Activated CD4-positive, alpha-beta T cell treated with anti-CD3 and anti-CD28 coated beads, Interleukin-2, amount 50 U/mL, for 48 hours (primary cell): ENCODE measurements at places on chromosomes 11 and 22.
A peak's percentile ranks its signal among the peaks of the same experiment; 100 is the strongest.

DNA sequence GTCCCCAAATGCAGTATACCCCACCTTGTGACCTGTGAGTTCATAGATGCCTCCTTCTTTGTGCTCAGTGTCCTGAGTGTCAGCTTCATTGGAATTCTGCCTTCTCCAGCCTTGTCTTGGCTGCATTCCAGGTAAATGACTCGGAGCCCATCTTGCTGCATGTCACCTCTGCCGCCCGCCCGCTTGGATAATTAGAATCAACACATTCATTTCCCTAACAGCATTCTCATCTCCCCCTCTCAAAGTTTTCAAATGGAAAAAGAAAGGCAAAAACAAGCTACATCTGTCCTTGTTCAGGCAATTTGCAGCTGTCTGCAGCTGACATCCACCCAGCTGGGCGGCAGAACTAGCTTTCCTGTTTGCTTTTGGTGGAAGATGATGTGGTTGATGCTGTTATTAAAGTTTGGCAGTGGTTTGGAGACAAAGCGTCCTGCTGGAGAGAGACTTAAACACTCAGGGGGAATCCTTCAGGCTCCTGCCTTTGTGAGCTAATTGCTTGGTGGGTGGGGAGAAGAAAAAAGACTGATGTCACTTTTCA is 198.8 kb upstream of the SEZ6L start:
- DNase-seq: no peak

- no peak for DNase-seq
These were observed 25.2 kb upstream of the PTPRJ start for GRCh38 chr11:47955061-47955755.

DNA sequence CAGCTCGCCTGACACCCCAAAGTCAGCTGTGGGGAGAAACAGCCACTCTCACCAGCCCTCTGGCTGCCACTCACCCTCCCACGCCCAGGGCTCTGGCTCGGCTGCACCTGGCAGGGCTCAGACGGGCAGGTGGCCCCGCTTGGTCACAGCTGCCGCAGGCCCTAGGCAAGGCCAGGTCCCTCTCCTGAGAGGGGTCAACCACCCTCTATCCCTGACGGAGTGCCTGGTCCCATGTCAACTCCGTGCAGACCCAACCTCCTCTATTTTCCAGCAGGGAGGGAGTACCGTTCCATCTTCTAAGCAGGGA is 1.9 kb downstream of the MAP4K2 start:
- DNase-seq: no peak

DNA sequence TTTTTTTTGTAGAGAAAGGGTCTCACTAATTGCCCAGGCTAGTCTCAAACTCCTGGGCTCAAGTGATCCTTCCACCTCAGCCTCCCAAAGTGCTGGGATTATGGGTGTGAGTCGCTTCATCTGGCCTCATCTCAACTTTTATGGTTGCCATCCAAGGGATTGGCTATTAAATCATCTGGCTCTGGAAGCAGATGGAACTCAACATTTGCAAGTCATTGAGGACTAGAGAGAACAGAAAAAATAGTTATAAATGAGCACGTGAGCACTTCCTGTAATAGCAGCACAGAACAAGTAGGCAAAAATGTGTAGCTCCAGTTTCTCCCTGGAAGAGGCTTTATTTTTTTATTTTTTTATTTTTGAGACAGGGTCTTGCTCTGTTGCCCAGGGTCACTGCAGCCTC is 22.3 kb upstream of the PATL1 start:
- no peak for DNase-seq

- DNase-seq: no peak
These were observed 28.8 kb downstream of the KLHL22 start for GRCh38 chr22:20466659-20467379.

GRCh38 chr11:67996622-67997474 is 7.0 kb downstream of the UNC93B1 start:
- peak; percentile 62 for DNase-seq

- DNase-seq: no peak
These were observed 101.1 kb upstream of the FAT3 start for GRCh38 chr11:92123540-92123939.

GRCh38 chr22:50169774-50170341 is 673 bp upstream of the PANX2 start:
- DNase-seq: peak; percentile 68

GRCh38 chr22:30479981-30480380 is 8.2 kb upstream of the SEC14L3 start:
- DNase-seq: no peak

- no peak for DNase-seq
These were observed 7.4 kb upstream of the SLC22A12 start for GRCh38 chr11:64583296-64584262.

DNA sequence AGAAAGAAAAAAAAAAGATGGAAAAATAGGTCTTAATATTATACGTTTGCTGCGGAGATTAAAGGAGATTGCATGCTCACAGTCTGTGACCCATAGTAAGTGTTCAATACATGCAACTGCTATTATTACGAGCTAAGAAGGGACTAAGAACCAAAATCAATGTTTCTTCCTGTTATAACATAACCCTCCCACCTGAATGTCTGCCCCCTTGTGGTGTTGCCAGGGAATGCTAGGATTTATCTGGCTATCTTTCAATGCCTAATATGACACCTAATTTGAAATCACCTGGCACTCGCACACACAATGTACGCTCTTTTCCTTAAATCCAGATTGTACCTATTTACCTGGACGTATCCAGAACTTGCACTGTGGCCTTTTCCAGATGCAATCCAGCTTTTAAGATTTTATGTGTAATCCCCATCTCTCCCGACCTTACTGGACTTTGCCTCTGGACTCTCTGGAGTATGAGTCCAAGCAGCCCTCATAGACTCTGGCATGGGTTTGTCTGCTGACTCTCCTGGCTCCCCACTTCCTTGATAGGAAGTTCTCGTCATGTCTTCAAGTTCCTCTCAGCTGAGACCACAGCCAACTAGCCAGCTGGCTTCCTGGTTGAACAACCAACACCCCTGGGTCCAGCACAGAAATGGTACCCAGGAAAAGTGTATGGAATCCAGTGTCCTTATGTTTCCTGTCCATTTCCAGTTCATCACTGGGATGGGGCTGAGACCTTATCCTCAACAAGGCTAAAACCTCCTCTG is 151.5 kb downstream of the CCDC34 start:
- DNase-seq: peak; percentile 8

DNA sequence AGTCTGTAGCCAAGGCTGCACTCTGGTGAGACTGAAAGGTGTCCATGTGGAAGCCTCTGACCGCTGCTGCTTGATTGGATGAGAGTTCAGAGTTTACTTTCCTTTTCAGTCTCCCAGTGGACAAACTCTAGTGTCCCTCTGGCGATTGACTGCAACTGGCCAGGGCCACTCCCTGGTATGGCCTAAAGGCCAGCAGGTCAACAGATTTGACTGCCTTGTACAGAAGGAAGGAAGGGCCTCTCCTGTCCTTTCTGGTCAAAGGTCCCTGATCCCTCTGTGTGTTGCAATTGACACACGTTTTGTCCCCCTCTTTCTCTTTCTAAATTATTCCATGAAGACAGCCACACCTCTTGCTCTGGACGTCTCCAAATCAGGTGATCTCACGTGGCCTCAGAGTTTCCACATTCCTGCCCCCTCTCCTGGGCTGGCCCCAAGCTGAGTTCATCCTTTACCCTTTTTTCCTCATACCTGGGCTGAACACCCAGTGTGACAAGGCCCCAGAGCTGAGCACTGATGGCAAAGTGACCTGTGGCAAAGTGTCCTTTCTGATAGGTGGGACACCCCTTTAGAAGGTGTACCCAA is 18.7 kb upstream of the FBLN1 start:
- DNase-seq: no peak

- DNase-seq: no peak
These were observed 193.3 kb downstream of the C11orf91 start for GRCh38 chr11:33507356-33507755.

- no peak for DNase-seq
These were observed 27.6 kb upstream of the CAT start for GRCh38 chr11:34411111-34411510.

GRCh38 chr22:24291515-24292201 is 21.0 kb downstream of the SPECC1L start:
- DNase-seq: no peak

GRCh38 chr22:37281646-37282384 is 493 bp upstream of the CYTH4 start:
- DNase-seq: no peak

GRCh38 chr22:44711690-44712555 is 9.9 kb downstream of the PRR5 start:
- DNase-seq: no peak

DNA sequence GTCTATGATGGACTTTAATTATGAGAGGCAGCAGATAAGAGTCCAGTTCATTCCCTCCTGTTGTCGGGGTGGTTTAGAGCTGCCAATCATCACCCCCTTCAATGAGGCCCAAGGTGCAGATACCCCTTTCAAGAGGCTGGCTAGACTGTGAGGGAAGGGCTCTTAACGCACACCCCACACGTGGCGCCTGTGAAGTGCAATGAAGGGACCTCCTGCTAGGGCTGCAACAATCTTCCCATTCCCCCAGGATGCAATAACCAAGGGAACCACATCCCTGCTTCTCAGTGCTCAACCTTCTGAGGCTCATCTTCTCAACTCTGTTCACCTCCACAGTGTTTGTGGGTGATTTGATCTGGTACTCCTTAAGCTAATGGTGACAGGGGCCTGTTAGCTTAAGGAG is 19.0 kb downstream of the TENM4 start:
- no peak for DNase-seq

GRCh38 chr22:37103151-37103550 is 6.4 kb downstream of the TMPRSS6 start:
- no peak for DNase-seq

DNA sequence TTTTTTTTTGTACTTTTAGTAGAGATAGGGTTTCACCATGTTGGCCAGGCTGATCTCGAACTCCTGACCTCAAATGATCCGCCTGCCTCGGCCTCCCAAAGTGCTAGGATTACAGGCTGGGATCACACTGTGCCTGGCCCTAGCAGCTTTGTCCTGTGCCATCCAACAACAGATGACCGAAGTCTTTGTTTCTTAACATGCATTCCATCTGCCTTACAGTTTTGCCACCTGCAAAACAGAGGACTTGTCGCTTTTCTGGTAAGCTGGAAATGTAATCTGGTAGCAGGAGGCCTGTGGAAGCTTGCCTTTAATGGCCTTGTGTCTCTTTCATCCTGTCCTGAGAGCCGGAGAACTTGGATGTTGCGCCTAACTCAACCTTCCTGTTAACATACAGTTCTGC is 58.7 kb upstream of the PPP6R3 start:
- no peak for DNase-seq

DNA sequence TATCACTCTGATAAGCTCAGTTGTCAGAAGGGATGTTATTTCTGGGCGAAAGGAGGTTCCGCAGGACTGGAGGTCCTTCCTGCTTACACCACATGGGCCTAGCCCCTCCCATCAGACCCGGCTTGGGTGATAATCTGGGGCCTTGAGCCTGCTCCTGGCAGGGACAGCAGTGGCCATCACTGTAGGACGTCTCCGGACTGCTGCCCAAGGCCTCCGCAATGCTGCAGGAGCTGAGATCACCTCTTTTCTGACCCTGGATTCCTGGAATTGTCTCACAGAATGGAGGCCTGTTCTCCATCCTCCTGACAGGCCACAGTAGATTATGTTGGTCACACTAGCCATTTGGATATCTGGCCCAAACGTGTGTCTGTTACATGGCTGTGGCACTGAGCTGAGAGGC is 9.2 kb upstream of the BIK start:
- no peak for DNase-seq

DNA sequence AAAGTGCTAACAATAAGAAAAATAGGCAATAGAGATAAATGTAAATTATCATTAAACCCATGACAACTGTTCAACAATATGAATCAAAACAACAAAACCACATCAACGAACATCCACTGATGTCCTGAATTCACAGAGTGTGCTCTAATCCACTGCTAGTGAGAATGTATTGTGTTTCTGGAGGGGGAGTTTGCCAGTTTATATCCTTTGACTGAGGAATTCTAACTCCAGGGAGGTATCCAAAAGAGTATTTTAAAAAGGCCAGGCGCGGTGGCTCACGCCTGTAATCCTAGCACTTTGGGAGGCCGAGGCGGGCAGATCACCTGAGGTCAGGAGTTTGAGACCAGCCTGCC is 1.7 kb upstream of the WEE1 start:
- no peak for DNase-seq

- no peak for DNase-seq
These were observed 16.0 kb upstream of the B4GALNT4 start for GRCh38 chr11:353179-353873.

DNA sequence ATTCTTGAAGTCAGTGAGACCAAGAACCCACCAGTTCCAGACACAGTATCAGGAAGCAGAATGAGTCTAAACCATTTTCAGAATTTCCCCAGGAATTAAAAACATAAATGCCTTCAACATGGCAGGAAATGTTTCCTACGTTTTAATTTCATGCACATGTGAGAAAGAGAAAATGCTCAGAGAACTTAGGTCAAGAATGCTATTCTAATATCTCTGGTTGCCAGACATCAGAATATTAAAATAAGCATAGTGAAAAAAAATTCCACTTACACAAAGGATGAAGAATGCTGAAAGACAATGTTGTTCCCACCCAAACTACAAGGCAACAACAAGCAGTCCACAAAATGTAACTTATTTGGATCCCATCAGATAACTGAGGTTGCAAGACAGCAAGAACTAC is 104.8 kb downstream of the RAB38 start:
- no peak for DNase-seq

DNA sequence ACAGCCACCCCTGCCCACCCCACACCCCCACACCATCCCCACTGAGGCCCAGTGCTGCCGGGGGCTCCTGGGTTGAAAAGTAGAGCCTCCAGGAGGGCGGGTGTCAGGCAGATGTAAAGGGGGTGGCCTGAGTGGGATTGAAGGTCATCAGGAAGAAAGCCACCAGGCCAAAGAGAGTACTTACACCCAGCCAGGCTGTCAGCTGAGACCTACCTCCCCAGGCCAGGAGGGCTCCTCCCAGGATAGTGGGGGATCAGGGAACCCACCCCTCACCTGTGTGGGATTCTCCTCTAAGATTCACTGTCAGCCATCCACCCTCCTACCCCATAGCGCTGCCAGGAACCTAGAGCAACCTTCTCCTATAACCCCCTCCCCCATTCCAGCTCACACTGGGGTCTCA is 17.2 kb upstream of the FCHSD2 start:
- DNase-seq: no peak

- peak; percentile 45 for DNase-seq
These were observed 657 bp downstream of the IGHMBP2 start for GRCh38 chr11:68904248-68904847.

DNA sequence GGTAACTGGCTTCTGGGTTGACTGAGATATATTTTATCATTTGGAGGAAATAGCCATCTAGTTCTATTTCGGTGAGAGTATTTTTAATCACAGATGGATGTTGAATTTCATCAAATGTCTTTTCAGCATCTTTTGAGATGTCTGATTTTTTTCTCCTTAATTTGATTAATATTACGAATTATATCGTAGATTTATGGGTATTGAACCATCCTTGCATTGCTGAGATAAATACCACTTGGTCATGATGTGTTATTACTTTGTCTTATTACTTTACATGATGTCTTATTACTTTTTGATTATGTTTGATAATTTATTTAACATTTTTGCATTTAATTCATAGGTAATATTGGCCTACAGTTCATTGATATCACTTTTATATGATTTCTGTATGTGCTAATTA is 78.8 kb upstream of the PARVA start:
- no peak for DNase-seq

GRCh38 chr22:29216873-29217666 is 11.4 kb downstream of the EMID1 start:
- DNase-seq: no peak

- DNase-seq: no peak
These were observed 108.2 kb downstream of the RASSF10 start for GRCh38 chr11:13117344-13117743.
